Glutamatergic neuron (in vitro differentiated cells): ENCODE measurements at places on chromosomes 5 and 9.

DNA sequence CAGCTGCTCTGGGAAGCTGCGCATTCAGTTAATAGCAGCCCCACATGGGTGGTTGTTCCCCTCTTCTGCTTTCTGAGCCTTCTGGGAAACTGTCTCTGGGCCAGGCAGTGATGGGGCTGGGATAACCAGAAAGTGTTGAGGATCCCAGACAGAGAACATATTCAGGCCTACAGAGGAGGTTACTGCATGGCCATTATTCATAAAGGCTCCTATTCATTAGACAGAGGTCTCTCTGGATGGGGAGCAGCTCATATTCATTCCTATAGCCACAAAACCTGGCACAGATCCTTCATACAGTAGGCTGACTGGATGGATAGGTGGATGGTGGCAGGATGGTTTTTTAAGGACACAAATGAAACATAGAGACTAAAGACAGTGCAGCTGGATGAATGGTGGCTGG, 76.3 kb downstream of the HSPA4 start:
- DNase-seq: no peak

GRCh38 chr5:181191526-181192336, 13.3 kb downstream of the TRIM7 start:
- DNase-seq: peak; percentile 93

- DNase-seq: no peak
These were observed 9.9 kb downstream of the C9orf40 start for GRCh38 chr9:74942801-74943200.

DNA sequence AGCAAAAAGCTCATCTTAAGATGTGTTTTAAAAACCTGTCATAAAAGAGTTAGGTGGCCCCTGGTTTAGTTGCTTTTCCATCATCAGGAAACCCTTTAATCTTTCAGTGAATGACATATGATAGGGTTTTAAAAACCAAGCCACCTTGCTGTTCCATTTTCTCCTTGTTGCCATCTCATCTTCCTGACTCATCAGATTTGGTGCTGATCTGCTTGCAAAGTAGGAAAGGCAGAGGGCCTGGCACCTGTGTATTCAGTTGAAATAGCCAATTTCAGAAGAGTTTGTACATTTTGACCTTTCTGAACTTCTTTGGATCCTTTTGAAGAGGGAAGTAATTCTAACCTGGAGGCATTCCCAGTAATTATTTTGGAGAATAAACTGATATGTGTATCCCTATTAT, 272.7 kb downstream of the CD180 start:
- DNase-seq: no peak

GRCh38 chr9:37904445-37905130, 661 bp upstream of the SLC25A51 start:
- no peak for DNase-seq

GRCh38 chr5:133605323-133605722, 7.0 kb downstream of the FSTL4 start:
- no peak for DNase-seq

DNA sequence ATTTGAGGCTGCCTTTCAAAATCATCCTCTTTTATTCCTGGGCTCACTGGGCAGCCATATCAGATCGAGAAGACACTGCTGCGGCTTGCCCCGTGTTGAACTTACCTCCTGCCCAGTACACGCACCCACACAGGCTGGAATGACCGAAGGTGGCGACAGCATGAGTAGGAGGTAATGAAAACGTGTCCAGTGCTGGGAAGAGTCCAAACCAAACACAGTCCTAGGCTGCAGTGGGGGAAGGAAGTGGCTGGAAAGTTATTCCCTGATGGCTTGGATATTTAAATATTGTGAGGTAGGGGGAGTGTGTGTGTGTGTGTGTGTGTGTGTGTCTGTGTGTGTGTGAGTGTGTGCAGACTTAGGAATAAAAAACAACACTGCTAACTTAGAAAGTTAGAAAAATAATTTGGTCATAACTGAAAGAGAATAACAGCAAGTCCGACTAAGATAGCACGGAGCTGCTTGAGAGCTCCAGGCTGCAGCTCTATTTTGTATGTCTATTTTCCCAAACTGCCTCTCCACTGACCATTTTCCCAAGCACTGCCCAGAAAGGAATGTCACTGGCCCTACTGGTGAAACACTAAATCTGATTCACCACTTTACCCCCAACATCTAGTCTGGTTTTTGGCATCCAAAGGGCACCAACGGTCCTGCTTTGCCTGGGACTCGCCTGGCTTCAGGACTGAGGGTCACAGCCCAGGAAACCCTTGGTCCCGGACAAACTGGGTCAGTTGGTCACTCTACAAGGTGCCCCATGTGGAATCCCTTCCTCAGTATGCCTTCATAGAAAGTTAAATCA, 41.2 kb downstream of the ANKH start:
- no peak for DNase-seq

- DNase-seq: no peak
These were observed 149.6 kb downstream of the TTLL11 start for GRCh38 chr9:121943463-121943862.

DNA sequence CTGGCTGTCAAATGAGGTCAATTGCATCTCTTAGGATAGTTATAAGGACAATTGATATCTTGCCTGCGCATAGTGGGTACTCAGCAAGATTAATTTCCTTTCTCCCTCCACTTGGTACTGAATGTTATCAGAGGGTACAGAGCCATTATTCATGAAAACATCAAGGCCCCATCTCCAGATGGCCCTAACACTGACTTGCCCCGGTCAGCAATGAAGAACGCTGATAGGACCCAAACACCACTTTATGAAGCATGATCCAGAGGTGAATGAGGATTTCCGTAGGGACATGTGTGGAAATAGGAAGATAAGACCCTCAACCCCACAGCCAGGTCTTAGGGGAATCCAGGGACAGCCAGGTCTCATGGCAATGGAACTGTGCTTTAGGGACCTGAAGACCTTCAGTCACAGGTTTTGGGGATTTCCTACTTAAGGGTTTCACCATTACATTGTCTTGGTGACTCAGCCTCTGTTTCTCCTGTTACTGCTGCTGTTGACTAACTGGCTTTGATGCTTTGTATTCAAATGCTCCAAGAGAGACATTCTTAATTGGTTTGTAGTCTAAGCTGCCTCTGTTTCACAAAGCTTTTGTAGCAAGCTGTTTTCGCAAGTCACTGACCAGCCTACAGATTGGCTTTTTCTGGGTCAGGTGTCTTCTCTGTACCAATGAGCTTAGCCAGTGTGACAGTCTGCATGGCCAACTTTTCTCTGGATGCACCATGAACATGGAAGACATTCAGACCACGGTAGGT, 35.3 kb upstream of the IQGAP2 start:
- no peak for DNase-seq

- no peak for DNase-seq
These were observed 11.3 kb upstream of the ACSL6 start for GRCh38 chr5:132022737-132023136.

GRCh38 chr5:6899221-6899620, 186.0 kb downstream of the TENT4A start:
- no peak for DNase-seq

DNA sequence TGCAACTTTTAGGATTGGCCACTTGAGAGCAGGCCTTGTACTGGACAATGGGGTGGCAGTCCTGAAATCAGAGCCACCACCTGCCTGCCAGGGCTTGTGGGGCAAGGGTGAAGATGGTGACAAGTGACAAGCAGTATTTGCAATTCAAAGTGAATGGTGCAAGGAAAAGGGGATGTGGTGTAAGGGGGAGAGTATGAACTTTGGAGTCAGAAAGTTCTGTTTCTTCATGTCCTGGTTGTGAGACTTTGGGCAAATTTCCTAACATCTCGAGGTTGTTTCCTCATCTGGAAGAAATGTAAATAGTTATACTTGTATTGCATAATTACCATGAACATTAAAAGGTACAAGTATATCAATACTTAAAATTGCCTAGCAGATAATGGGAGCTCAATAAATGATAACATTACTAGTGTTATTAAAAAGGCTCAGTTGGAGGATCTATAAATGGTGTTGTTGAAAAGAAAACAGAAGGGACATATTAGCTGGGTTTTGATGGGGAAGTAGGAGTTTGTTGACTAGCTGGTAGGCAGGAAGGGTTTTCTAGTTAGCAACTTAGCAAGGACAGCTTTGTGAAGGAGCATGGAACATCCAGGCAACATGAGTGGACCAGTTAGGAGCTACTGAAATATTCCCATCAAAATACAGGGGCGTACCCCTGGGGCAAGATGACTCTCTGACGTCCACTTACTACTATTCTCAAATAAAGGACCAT, 21.3 kb upstream of the MEGF9 start:
- DNase-seq: no peak

DNA sequence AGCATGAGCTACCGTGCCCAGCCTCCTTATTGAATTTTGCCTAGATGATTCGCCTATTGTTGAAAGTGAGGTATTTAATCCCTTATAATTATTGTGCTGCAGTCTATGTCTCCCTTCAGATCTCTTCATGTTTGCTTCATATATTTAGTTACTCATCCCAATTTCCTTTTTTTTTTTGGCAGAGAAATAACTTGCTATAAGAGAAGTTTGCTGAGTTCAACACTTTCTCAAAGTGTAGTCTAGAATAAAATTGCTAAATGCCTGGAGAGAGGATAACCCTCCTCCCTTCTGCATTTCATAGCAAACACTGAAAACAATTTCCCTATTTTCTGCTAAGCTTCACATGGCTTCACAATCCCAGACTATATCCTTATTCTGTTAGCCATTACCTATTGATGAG, 136.6 kb upstream of the CD180 start:
- no peak for DNase-seq
